H54 (cell line): ENCODE measurements at places on chromosomes 2 and 18.

DNA sequence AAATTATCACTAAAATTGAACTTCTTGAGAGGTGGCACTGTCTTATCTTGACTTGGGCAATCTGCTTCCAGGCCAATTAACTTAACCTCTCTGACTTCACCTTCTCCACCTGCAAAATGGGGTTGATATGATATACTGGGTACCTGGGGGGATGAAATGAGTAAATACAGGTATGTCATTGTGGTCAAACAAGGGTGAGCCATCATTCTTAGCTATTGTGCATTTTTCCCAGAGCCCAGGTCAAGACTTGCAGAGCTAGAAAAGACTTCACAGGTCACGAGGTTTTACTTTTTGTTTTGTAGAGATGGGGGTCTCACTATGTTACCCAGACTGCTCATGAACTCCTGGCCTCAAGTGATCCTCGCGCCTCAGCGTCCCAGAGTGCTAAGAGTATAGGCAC is 145.0 kb downstream of the PRKCE start:
- no peak for DNase-seq

GRCh38 chr18:13703899-13704298 is 22.5 kb downstream of the FAM210A start:
- no peak for DNase-seq

GRCh38 chr2:63194175-63194574 is 143.5 kb downstream of the OTX1 start:
- no peak for DNase-seq

- no peak for DNase-seq
These were observed 164.5 kb downstream of the TDRD15 start for GRCh38 chr2:21288299-21288698.

DNA sequence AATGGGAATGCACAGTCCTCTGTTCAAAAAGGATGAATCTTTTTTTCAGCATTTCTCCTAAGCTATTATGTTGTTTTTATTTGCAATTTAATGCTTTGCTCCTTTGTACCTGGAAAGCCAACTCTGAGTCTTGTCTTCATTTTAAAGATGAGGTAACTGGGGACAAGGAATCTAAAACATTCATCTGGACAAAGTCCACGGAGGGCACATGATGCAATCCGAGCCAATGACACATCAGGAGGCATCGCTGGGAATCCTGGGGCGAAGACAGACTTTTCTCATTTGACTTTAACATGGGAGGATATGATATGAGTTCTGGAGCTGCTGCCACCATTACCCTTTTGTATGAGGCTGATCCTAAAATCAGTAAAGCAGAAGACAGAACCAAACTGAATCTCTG is 116.5 kb upstream of the REG3G start:
- no peak for DNase-seq

DNA sequence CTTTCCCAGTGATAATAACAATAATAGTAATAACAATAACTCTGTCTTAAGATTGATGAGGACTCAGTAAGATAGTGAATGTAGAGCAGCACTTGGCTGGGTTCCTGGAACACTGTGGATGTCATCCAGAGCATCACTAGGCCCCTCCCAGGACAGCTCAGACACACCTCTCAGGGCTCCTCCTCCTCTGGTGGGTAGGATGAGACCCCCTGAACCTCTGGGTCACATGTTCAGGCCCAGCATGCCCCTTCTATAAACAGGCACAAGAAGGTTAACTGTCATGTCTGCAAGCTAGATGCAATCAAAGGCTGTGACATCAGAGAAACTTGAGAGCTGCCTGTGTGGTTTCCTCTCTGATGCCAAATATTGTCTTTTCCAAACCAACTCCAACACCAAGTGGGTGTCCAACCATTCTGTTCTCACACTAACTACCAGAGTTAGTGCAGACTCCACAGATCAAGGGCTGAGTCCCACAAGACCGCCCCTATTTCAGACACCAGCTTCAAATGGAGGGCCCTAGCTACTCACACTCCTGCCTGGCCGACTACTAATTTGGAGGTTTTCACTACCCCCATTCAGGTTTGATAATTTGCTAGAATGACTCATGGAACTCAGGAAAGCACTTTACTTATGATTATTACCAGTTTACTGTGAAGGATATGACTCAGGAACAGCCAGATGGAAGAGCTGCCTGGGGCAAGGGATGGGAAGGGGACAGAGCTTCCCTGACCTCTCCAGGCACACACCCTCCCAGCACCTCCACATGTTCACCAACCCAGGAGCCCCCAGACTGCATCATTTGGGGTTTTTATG is 46.4 kb upstream of the BZW1 start:
- no peak for DNase-seq

- no peak for DNase-seq
These were observed 133.5 kb upstream of the CDCA7 start for GRCh38 chr2:173221132-173221695.
